BJ (cell line): ENCODE measurements at places on chromosomes 2 and 18. TPM values are rescaled to one million over a fixed set of nuclear protein-coding genes. Genes with fewer than 3 reads are reported as not detected.
A peak's percentile ranks its signal among the peaks of the same experiment; 100 is the strongest.

The LYG2 gene
- polyA plus RNA-seq: not detected in 2 replicates

The SH3BP4 gene
- polyA plus RNA-seq: 85.9 and 106 TPM in 2 replicates

The ACOXL gene
- polyA plus RNA-seq: not detected in 2 replicates

The VWA3B gene
- not detected in 2 replicates for polyA plus RNA-seq

The GNLY gene
- not detected in 2 replicates for polyA plus RNA-seq

The MYO5B gene
- polyA plus RNA-seq: 0.13 and 0.18 TPM in 2 replicates

The FBXO15 gene
- 0.75 and 0.82 TPM in 2 replicates for polyA plus RNA-seq

The ICA1L gene
- 2.4 and 4.0 TPM in 2 replicates for polyA plus RNA-seq

The EHD3 gene
- 46.5 and 69.4 TPM in 2 replicates for polyA plus RNA-seq

The LIPG gene
- polyA plus RNA-seq: 0.25 and 0.42 TPM in 2 replicates

The ALS2 gene
- 20.5 and 25.2 TPM in 2 replicates for polyA plus RNA-seq

DNA sequence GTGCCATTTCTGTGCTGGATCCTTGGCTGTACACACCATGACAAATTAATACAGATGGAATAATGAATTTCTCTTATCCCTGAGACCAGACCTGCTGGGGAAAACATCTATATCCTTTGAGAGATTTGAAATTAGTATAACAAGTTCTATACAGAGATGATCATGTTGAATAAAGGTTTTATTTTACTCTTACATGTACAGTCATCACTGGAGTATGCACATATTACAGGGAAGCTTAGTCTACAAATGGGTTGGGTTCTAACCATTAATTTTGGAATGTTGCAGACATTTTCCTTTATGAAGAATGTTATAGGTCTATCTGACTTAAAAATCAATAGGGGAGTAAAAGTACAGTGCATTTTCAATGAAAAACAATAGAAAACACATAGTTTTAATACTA, 29.9 kb upstream of the MMADHC start:
- no peak for DNase-seq

DNA sequence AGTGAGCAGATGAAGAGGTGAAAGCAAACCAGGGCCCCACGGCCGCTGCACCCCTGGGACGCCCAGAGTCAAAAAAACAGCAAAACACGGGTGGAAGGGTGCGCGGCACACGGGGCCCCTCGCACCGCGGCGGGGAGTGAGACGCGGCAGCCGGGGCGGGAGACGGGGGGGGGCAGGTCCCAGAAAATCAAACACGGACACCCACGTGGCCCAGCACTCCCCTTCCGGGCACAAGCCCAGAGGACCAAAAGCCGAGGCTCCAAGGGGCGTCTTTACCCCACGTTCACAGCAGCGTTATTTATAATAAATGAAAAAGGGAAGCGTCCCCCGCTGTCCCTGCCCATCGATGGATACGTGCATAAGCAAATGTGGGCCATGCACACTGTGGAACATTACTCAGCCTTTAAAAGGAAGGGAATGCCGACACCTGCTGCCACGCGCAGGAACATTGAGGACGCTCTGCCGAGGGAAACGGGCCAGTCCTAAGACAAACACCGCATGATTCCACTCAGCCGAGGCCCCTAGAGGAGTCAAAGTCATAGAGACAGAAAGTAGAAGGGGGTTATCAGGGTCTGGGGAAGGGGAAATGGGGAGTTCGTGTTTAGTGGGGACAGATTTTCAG, 677 bp upstream of the COPS9 start:
- no peak for DNase-seq

GRCh38 chr2:119190321-119191111, 32.0 kb upstream of the C1QL2 start:
- DNase-seq: no peak

GRCh38 chr2:26678035-26678434, 14.5 kb upstream of the KCNK3 start:
- DNase-seq: no peak

DNA sequence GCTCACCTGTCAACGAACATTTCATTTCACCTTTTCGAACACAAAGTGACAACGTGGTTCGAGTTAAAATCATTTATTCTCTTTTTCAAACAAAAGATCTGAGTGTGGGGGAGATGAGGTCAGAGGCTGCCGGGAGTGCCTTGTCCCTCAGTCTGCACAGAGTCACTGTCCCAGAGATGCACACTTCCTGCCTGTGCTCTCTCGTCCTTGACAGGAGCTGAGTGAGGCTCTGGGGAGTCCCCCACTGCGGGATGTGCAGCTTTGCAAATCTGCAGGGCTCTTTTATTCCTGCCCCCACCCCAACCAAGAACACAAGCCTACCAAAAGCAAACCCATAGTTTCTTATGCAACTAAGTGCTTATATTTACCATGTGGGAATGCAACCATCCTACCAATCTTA, 497.8 kb downstream of the EIPR1 start:
- DNase-seq: no peak

- DNase-seq: no peak
These were observed 2.7 kb upstream of the RNPEPL1 start for GRCh38 chr2:240565333-240566202.

- DNase-seq: no peak
These were observed 47.8 kb upstream of the MAPRE3 start for GRCh38 chr2:26922405-26923188.

- DNase-seq: no peak
These were observed 32.2 kb downstream of the MREG start for GRCh38 chr2:215981115-215981514.

GRCh38 chr2:18845854-18846445, 256.6 kb upstream of the NT5C1B start:
- no peak for DNase-seq

DNA sequence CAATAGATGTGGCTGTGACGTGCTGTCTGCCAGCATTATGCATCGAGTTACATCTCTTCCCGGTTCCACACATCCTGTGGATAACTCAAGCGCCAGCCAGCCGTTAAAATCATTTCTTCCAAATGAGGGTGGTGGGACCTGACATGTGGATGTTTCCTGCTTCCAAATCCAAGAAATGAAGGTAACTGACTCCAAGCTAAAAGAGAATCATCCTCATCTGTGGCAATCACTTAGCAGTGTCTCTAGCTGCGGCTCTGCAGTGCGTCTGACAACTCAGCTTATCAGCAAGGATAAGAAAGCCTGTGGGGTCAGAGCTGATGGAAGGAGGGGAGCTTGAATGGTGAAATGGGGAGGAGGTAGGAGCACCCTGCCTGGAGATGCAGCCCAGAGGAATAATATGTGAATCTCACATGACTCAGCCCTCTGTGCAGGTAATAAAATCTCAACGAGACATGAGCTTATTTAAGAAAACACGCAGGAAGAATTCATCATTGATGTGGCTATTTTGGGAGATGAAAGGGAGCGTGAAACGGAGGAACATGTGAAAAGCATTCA, 382.2 kb upstream of the TRIB2 start:
- no peak for DNase-seq

- DNase-seq: no peak
These were observed 316.3 kb downstream of the AGPS start for GRCh38 chr2:177708660-177709444.

- no peak for DNase-seq
These were observed 358.9 kb downstream of the TNS1 start for GRCh38 chr2:217643789-217644301.

GRCh38 chr2:9658972-9659371, 28.2 kb upstream of the YWHAQ start:
- no peak for DNase-seq

DNA sequence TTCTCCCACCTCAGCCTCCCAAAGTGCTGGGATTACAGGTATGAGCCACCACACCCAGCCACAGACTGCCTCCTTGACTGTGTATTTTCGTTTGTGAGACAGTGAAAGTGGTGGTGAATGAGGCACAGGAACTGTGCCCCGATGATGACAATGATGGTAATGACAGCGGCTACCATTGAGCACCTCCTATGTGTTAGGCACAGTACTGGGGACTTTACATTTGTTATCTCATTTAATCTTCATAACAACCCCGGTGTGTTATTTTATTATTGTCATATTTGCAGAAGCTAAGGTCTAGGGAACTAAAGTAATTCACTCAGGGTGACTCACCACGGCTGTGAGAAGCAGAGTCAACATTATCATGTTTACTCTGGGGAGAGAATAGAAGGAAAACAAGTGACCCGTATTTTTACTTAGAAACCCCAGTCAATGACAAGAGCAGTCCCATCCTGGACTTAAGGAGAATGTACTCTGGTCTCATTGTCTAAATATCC, 77.6 kb upstream of the ALPP start:
- DNase-seq: no peak

DNA sequence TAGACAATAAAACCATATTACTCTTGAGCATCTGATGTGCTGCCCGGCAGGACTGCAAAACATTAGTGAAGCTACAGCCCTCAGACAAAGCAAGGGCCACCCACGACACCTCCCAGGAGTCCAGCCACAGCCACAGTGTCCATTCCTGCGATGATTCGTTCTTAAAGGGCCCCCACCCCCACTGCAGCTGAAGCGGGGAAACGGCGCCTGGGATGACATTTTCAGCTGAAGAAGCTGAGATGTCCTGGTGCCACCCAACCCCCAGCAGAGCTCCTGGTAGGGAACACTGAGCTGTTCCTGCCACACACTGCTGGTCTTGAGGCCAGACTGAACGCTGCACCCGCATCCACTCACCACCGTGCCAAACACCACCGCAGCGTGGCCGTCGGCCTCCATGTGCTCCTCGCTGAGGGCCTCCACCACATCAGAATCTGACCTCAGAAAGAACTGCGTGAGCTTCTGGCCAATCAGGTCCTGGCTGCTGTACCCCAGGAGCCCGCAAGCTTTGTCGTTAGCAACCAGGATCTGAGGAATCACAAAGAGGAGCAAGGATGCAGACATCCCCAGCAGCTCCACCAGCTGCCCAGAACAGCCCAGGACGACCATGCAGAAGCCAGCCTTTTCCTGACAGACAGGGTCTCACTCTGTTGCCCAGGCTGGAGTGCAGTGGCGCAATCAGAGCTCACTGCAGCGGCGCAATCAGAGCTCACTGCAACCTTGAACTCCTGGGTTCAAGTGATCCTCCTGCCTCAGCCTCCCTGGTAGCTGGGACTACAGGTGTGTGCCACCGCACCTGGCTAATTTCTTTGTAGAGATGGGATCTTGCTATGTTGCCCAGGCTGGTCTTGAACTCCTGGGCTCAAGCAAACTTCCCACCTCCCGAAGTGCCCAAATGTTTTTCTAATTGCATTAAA, 9.5 kb downstream of the PASK start:
- no peak for DNase-seq

GRCh38 chr2:211347328-211347727, 790.9 kb downstream of the CPS1 start:
- no peak for DNase-seq

GRCh38 chr2:112618383-112618782, 27.4 kb upstream of the SLC20A1 start:
- no peak for DNase-seq

DNA sequence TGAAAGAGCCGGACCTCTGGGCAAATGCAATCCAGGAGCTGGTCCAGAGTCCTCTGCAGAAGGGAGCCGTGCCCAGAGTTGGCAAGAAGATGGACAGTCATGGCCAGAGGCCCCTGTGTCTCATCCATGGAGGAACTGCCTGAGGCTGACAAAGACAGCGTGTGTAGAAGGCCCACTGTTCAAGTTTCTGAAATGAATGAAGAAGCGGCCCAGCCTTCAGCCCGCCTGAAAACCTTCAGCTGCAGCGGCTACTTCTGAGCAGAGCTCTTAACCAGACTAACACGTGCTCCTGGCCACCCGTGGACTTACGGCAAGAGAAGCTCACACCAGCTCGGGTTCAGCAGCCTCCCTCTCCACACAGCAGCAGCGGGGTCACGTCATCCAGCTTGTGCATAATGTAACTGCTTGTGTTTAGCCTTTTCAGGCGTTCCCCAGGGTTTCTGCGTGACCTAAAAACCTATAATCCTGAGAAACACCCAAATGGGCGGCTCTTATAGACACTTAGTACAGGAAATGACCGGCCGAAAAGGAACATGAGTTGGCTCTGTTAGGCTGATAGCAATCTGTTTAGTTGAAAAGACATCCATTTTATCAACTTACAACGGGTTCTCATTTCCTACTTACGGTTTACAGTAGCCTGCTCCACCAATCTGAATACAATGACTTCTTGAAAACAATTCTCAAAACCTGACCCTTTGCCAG, at the start of gene FAM124B:
FAM124B (minus strand) TSS at position 467 of the 702 bp plus-strand sequence; CDS start at position 128, 339 bp downstream.
- DNase-seq: peak; percentile 40

DNA sequence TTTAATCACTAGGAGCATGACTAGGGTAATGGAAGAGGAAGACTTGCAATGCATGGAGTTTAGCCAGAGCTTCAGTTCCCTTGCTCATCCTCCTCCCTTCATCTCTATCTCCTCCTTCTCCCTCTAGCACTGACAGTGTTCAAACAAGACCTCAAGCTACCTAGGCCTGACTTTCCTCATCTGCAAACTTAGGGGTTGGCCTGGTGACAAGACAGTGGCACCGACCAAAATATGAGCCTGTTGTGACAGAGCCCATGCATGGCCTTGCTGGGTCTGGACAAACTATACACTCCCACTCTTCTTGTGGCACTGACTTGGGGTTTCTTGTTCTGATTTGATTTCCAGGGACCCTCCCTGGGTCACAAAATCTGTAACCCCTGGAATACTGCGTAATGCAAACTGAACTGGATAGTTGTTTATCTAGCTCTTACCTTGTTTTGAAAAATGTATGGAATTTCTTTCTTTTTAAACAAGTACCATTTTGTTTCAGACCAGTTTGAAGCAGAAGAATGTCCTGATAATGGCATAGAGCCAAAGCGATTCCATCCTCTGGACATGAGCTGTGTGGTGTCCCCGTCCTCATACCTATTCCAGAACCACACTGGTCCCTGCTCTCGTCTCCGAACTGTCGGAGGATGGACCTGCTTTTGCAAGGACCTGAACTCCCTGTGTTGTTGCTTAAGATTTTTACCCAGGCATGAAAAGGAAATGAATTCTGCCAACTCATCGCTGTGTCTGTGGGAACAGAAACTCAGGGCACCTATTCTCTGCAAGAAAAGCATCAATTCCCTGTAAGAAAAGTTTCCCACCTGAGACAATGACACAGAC, 33.4 kb upstream of the PPP4R1 start:
- no peak for DNase-seq

- no peak for DNase-seq
These were observed 59.5 kb upstream of the BCL2L11 start for GRCh38 chr2:111061191-111061590.

DNA sequence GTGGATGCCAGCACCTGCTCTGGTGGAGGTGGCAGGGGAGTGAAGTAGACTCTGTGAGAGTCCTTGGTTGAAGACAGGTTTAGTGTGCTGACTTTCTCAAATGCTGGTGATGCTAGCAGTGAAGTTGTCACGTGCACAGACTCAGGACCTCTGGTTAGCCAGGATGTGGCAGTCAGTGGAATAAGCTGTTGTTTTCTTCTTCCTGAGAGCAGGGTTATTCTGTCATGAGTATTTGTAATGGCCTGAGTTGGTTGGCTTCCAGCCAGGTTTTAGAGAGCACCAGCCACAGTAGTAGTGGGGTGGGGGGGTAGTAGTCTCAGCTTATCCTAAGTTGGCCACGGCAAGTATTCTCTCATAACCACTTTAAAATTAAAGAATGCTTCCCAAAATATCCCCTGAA, 238.5 kb upstream of the FBXO11 start:
- DNase-seq: no peak

GRCh38 chr18:21571772-21572171, 28.7 kb downstream of the ESCO1 start:
- no peak for DNase-seq

DNA sequence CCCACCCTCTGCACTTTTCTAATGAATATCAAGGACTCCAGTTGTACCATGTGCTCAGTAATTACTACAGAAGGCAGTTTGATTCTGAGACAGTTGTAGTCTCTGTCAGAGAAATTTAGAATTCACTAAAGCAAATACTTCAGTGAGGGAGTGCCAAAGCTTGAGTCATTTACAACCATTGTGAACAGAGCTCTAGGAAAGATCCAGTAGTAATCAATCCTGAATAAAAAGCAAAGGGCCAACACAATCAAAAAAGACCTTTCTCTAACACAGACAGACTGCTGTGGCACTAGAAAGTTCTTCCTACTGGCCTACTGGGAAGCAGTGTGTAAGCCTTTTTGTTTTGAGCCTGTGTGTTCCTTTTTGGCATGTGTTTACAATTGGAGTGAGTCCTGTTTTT, 135.6 kb upstream of the UNC80 start:
- DNase-seq: no peak
